ENCODE measurements at places on chromosomes 7 and 10.
A peak's percentile ranks its signal among the peaks of the same experiment; 100 is the strongest.

DNA sequence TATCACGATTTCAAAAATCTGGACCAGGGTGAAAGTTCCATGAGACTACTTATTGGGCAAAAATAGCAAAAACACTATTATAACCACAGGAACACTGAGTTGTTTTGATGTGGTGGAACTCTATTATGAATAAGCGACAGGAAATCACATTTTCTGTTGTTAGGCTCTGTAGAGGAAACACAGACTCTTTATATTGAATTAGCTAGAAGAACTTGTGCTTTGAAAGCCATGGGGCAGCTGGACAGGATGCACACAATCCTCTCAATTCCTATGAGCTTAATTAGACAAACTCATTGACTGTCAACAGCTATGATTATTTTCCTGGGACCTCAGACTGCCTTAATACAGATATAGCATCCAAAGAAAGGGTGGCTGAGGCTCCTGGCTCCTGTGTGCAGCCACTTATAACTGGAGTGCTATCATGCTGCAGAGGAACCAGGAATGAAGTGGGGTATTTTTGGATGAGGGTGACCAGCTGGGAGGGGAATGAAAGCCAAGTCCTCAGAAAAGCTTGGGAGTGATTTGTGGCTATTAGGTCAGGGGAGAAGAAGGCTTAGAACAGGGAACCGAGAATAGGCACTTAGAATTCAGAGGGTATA lies 657.3 kb downstream of the TYW1 start:
- no peak for DNase-seq

DNA sequence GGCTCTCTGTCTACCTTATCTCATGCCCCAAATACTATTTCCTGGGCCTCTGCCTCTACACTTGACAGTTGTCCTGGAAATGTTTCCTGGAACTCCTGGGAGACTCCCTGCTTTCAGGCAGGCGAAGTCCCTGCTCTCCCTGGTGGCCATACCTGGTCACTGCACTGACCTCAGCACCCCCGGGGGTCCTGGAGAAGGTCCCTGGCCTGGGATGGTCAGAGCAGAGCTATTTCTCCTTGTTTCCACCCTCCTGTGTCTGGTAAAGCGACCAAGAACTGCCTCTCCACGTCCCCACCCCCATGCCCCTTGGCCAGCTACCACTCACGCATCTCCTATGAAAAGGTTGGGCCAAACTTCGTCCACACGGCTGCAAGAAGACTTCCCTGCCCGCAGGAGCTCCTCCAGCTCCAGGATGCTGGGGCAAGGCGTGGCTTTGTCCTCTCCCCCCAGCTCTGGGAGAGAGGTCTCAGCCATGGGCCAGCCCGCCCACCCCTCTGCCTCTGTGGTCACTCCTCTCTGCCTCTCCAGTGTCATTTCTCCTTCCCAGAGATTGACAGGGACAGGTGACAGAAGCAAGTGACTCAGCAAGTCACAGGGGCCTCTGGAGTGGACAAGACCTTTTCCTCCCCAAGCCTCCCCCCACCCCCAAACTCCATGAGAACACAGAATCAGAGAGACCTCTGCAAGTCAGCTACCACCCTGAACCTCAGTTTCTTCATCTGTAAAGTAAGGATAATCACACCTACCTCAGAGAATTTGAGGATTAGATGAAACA lies 2.6 kb upstream of the SAMD8 start:
- DNase-seq: no peak

DNA sequence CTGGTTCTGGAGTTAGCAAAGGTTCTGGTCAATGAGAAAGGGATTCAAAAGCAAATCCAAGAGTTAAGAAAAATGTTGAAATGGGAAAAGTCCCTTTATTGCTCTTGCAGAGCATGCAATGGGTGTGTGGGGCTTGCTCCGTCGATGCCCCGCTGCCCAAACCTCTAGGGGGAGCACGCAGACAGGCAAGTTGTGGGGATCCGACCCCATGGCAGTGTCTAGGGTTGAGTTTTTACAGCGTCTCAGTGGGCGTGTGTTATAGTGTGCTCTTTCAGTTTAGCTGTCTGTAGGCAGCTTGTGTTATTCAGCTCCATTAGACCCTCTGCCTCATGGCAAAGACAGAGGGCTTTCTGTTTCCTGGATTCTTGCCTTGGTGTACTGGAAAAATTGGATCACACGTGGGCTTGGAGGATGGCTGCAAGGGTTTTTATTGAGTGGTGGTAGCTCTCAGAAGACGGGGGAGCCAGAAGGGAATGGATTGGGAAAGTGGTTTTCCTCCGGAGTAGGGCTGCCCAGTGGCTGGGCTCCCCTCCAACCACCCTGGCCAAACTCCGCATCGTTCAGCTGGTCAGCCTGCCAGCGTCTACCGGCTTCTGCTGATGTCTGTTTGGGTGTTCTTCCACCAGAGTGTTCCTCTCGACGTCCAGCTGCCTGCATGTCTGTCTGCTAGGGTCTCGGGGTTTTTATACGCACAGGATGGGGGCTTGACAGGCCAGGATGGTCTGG lies 102.3 kb upstream of the PLXDC2 start:
- peak; percentile 19 for DNase-seq

DNA sequence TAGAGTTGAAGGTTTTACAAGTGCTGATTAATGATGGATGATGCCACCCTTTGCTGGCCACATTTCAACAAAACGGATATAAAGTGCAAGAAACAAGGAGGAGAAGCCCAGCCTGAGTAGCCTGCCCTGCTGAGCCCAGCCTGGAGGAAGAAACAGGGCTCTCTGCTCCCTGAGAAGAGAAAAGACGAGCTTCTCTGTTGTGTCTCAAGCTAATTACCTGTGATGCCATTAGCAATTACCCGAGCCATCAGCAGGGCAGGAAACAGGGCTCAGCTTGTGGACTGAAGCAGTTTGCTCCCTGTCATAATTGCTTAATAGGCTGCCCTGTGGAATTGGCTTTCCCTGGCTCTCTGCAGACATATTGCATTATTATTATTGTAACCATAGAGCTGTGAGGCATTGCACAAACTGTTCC lies 709.3 kb upstream of the AUTS2 start:
- no peak for DNase-seq

DNA sequence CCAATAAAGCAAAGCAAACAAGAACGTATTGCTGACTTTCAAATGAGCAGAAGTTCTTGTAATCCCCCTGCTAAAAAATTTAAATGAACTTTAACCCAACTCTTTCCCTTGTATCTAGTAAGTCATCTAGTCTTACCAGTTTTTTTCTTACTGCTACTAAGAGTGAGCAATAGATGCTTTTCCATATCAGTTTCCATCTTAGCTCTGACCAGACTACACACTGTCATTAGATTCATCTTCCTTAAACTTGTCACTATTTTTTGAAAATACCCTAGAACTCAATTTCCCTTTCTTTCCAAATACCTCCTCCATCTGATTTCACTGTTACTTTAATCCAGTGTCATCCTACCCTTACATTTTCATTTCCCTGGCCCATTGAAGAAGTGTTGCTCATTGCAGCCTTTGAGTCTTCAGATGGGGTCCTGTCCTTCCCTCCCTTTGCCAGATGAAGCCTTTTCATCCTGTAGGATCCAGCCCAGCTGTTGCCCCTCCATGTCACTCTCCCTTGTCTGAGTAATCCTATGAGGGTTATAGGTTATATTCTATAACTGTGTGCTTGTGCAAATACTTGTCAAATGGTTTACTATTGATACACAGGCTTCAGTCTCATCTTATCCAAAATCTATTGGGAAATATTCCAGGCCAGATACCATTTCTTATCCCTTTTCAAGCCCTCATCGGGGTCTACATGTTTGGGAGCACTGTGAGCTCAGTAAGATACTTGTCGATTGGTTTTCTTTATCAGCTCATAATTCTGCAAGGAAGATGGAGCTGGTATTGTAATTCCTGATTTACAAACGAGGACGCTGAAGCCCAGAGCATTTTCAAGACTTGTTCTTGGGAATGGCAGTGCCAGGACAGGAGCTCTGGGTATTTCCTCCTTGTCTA lies 51.5 kb upstream of the ITGB1 start:
- DNase-seq: no peak

- DNase-seq: no peak
Measured at GRCh38 chr7:36147361-36147760, 5.7 kb upstream of the EEPD1 start.

GRCh38 chr10:45353186-45353585 lies 20.8 kb upstream of the ALOX5 start:
- DNase-seq: no peak

DNA sequence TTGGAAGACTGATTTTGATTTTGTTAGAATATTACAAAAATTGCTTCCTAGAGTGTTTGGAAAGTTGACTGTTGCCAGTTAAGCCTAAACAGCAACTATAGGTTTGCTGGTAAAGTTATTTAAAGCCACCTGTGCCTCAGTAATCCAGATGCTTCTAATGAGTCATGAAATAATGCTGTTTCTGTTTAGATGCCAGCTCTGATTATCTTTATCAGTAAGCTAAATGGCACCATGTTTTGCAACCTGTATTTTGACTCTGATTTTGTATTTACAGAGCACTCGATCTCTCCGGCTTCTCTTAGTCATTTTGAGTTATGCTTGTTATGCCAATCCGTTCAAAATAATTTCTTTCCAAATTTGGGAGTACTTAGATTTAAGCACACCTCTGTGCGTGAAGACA lies 366.1 kb downstream of the EXOC4 start:
- DNase-seq: no peak

DNA sequence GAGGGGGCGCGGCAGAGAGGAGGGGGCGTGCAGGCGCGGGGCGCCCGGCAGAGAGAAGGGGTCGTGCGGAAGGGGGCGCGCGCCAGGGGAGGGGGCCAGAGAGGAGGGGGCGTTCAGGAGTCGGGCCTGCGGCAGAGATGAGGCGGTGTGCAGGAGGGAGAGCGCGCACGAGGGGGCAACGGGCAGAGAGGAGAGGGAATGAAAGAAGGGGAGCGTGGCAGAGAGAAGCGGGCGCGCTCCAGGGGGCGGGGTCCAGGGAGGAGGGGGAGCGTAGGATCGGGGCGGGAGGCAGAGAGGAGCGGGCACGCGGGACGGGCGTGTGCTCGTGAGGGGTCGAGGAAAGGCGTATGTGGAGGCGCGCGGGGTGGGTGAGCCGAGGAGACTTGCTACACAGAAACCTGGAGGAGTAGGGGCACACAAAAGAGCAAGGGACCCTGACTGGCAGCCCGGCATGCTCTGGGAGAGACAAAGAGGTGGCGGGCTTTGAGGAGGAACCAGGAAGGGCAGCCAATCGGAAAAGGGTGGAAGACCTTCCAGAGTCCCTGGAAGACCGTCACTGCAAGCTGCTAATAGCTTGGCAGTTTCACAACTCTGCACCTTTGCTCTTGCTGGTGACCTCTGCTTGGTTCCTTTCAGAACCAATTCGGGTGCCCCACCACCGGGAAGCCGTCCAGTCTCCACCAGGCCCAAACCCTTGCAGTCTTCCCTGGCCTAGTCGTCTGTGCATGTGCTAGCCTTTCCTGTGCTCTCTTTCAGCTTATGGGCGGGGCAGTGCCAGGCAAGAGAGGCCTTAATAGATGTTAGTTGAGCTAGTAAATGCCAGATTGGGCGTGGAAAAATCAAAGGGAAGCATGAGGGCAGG lies 639 bp downstream of the DYDC2 start:
- DNase-seq: no peak

- no peak for DNase-seq
Measured at GRCh38 chr7:108794466-108794865, 224.8 kb downstream of the DNAJB9 start.

GRCh38 chr10:67858971-67859370 lies 21.0 kb upstream of the DNAJC12 start:
- DNase-seq: no peak

DNA sequence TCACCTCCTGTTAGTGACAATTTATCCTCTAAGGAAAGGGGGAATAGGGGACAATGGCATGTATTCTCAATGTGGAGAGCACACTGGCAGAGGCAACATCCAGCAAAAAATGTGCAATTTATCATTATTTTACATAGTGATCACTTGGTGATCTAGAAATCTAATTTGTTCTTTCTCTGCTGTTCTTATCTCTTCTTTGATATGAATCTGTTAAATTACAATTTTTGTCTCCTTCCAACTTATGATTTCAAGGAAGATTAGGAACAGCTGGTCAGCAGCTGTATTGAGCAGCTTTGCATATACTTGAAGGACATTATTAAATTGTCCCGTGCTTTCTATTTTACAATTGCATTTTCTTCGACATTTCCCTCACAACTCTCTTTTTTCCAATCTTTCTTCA lies 213.1 kb downstream of the MAGI2 start:
- no peak for DNase-seq

GRCh38 chr7:33221390-33221789 lies 92.0 kb downstream of the BBS9 start:
- DNase-seq: no peak

DNA sequence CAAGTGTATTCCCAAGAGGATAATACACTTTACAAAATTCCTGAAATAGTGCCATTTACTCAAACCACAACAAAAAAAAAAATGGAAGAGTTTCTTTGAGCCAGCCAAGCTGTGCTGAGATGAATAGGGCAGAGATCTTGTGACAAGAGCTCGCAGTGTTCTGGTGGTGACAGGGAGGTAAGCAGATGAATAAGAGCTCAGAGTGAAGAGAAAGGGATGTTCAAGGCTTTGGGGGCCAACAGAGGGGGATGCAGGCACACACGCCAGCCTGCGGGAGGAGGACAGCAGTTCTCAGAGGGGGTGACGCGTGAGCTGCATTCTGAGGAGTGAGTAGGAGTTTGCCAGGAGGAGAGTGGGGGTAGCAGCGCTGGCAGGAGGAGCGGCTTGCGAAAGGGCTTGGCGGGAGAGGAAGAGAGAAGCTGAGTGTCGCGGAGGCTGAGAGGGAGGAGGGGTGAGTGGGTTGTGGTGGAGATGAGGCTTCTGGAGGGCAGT lies 194.4 kb upstream of the IMMP2L start:
- peak; percentile 80 for DNase-seq

Measured in posterior cingulate gyrus (tissue), 11 donors.